ENCODE measurements at places on chromosomes 3 and 15.

- DNase-seq = no peak
Observed at GRCh38 chr15:58078591-58078990, 13.1 kb upstream of the ALDH1A2 start.

GRCh38 chr3:114186501-114186900 lies 7.6 kb upstream of the DRD3 start:
- DNase-seq = no peak

DNA sequence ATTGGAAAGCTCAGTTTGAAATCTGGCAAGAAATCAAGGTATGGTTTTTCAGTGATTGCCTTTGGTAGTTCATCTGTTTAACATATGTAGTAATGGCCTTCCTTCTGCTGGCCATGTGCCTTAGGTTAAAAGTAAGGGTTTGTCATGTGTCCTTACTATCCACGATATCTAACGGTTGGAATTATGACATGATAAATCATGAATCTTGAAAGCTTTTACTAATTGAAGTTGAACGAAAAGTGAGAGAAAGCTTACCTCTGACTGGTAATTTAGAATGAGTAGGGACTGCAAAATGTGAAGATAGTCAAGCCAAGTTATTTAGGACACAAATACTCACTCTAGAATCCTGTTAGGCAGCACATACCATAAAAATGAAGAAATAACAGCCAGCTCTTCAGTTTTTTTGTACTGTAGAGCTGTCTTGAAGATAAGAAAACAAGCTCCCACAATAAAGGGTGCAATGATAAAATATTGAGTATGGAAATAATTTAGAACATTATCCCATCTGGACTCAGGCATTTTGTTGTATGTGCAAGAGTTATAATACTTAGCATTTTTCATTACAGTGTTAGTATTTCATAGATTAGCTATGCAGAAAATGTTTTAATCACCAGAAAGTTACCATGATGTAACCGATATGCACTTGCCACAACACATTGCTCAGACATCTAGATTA lies 303.4 kb downstream of the ZNF385D start:
- no peak for DNase-seq

DNA sequence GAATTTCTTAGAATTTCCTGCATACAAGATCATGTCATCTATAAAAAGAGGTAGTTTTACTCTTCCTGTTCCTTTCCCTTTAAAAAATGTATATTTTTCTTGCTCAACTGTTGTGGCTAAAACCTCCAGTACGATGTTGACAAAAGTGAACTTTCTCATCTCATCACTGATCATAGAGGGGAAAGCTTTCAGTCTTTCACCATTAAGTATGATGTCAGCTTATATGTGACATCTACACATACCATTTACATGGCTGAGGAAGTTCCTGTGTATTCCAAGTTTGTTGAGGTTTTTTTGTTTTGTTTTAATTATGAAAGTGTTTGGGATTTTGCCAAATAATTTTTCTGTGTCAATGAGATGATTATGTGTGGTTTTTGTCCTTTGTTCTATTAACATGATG lies 173.6 kb downstream of the PLD1 start:
- DNase-seq = no peak

GRCh38 chr3:17733215-17733614 lies 9.2 kb downstream of the TBC1D5 start:
- no peak for DNase-seq

GRCh38 chr3:41673650-41674049 lies 288.3 kb downstream of the ULK4 start:
- DNase-seq = no peak

DNA sequence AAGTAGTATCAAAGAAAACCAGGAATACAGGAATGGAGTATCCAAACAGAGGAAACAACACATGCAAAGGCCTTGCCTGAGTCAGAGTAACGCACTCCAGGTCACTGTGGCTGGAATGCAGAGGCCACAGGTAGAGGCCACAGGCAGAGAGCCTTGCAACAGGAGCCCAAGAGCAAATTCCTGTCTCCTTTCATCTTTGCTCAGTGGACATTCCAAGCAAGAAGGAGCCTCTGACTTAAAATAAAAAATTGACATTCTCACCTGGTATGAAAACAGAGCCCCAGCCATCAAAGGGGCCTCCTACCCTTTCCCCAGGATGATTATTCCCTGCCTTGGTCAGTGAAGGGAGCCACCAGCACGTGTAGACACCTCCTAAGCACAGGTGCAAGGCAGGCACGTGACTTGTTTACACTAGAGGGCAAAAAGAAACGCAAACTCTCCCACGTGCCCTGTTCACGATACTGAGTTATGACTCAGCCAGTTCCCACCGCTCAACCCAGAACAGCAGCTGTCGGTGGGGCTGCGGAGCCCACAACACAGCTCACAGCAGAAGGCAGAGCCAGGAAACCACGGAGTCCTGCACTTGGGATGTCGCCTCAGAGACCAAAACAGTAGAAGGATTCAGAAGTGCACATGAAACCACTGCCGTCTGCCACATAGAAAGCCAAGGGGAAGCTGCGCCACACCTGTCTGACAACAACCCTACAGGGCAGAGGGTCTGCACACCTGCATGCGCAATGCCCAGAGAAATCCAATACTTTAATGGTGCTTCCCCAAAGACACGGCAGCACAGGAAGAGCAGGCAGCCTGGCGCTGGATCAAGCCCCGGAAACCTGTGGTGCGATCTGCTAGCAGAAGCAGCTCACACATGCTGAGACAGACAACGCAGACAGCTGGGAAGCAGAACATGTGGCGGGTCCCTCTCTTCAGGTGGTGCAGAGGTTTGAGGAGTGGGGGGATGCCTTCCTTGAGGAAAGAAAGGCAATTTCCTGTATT lies 52.1 kb downstream of the ITGB5 start:
- DNase-seq = no peak

DNA sequence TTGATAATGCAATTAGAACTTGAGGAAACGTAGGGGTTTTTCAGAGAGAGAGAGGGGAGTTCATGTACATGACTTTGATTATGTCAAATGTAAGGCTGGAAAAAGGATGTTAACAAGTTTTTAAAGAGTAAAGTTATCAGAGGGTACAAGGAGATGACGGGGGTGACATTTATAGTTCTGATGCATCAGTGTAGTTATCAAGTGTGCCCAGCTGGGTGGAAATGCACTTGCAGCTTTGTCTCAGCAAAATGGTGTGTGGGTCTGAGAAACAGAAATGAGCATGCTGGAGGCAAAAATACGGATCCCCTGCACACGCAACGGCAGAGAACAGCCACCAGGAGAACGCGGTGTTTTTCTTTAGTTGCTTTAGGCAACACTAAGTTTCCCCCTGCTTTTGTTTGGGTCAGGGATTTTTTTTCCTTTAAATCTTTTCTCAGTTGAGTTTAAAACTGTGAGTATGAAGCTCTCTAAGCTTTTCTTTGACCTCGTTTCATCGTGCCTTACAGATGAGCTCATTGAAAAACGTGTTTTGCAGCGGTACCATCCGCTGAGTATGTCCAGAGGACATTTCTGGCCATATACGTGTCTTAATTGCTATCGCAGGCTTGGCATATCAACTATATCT lies 205.4 kb downstream of the PDZRN3 start:
- no peak for DNase-seq

GRCh38 chr3:165641569-165642310 lies 195.5 kb downstream of the BCHE start:
- DNase-seq = no peak

- DNase-seq = no peak
Observed at GRCh38 chr3:175726228-175726627, 867.1 kb downstream of the NAALADL2 start.

DNA sequence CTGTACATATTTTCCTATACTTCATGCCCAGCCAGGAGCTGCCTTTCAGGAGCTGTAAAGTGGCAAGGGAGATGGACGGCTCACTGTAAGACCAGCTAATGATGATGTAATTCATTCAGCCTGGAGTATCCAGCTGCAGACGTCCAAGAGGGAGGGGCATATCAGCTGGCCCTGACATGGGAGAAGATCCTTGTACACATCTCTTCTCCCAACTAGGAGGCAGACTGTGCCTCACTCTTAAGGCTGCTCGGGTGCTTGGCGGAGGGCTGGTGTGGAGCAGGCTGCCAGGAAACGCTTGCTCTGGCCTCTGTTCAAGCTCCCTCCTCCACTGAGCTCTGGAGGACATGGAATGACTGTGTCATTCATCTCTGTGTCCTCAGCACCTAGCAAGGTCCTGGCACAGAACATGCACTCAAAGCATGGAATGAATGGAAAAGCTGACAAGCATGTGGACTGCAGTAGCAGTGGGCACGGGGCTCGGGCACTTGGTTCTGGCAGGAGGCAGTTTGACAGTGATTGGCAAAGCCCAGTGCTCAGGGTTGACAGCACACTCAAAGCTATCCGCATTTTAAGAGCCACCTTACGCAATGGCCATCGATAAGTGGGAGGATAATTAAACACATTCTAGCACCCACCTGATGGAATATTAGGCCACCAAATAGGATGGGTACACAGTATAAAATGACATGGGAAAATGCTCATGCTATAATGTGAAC lies 72.4 kb downstream of the TBC1D2B start:
- no peak for DNase-seq

- no peak for DNase-seq
Observed at GRCh38 chr3:100150473-100150872, 36.2 kb upstream of the FILIP1L start.

DNA sequence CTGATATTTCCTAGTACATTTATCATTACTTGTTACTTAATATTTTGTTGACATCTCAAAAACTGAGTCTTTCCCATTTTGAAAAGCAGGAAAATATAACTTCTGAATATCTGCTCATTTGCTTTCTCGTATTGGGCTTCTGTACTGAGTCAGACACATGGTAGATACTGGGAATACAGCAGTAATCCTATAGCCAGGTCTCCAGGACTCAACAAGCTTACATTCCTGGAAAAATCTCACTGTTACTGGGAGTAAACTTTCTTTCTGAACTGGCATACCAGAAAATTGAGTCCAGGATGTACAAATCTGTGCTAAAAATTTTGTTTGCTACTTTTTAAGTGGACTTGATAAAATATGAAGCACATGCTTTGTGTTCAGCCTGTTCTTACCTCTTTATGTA lies 240.4 kb downstream of the RBMS3 start:
- no peak for DNase-seq

DNA sequence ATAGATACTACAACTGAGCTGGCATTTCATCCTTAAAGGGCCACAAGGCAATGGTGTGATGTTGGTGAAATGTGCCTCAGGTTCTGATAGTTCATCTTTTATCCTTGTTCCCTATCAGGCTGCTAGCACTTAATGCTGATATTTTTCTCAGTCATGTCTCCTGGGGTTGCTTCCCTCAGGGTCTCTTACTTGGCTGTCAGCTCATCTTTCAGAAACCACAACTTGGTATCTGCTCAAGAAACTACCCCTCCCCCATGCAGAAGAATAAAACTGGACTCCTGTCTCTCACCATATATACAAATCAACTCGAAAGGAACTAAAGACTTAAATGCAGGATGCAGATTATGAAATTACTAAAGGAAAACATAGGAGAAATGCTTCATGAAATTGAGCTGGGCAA lies 308.1 kb downstream of the CHST2 start:
- no peak for DNase-seq

- DNase-seq = no peak
Observed at GRCh38 chr15:67170143-67170925, 84.1 kb downstream of the AAGAB start.

DNA sequence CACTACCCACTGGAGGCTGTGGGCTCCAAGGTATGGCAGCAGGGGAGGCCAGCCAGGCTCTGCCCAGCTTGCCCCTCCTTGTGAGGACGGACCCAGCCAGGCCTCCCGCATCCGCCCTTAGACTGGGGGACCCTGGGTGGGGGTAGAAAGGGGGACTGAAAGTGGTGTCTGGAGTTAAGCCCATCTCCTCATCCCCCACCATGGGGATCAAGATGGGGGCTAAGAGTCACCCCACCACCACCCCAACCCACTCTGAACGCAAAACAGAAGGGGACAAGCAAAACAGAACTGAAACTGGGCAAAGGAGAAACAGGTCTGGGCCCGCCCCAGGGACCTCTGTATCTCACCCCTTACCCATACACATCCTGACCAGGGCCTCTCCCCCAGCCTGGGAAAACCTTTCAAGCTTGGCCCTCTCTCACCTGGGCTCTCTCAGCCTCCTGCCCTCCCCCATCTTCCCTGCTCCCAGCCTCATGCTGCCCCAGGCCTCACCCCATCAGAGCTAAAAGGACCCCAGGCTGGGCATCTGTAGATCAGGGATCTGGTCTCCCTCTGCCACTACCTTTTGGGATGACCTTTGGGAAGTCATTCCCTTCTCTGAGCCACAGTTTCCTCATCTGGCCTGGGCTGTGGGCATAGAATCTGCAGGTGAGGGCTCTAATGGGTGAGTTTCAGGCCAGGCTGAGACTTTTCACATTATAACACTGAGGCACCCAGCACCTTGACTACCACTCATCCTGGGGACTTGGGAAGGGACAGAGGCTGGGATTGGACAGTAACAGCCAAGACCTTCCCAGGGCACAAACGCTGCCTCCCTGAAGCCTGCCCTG lies 30.0 kb upstream of the CYP11A1 start:
- DNase-seq = no peak

- no peak for DNase-seq
Observed at GRCh38 chr15:50227076-50227475, 38.5 kb downstream of the HDC start.

- DNase-seq = no peak
Observed at GRCh38 chr3:43207628-43208085, 78.7 kb upstream of the SNRK start.

DNA sequence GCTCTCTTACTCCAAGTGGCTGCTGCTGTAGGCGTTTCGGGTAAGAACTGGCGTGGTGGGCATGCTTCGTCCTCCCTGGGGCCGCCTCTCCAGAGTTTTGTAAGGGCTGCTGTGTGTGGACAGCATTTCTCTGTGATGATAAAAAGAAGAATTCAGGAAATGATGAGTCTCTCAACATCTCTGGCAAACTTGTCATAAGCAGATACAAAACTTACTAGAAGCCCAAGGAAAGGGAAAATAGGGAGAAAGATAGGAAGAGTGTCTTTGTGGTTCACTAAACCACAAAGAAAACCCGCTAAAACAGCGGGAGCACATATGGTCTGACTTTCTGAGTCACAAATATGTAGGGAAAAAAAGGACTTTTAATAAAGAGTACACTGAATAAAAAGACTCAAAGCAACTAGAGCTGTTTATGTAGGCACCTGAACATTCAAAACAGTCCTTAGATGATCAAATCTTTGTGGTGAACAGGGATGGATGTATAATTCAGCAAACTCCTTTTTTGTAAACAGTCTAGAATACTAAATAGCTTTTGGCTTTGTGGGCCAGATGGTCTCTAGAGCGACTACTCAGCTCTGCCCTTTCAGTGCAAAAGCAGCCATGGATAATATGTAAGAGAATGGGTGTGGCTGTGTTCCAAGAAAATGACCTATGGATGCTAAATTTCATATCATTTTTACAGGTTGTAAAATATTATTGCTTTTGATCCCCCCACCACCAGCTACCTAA lies 60.4 kb upstream of the LMOD3 start:
- DNase-seq = no peak

- DNase-seq = no peak
Observed at GRCh38 chr3:189233225-189233858, 61.6 kb downstream of the TPRG1 start.

- DNase-seq = no peak
Observed at GRCh38 chr15:22236469-22236868, 156.1 kb downstream of the OR4M2 start.

DNA sequence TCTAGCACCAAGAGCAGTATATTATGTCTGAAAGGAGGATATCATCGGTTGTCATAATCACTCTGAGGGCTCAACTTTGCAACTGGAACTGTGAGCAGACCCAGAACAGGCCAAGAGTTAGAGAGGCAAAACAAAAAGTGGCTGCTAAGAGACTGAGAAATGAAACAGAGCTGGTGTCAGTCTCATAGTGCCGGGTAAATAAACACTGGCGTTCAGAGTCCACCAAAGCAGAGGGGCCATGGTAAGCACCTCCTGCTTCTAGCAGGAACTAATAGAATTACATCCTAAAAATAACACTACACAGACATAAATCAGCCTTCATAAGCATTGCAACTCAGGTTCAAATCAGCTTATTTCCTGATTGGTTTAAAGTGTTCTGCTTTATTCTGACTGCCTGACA lies 10.3 kb upstream of the IL12A start:
- DNase-seq = no peak
